ENCODE measurements at places on chromosomes 4 and X.

GRCh38 chr4:47075919-47076318, 44.6 kb downstream of the GABRB1 start:
- H3K4me3 ChIP-seq: no peak overlapping the region
- no peaks in the 10 kb centered on the region for H3K27me3 ChIP-seq
- DNase-seq: no peak
- peaks cover 22% of the 10 kb centered on the region for H3K4me1 ChIP-seq

DNA sequence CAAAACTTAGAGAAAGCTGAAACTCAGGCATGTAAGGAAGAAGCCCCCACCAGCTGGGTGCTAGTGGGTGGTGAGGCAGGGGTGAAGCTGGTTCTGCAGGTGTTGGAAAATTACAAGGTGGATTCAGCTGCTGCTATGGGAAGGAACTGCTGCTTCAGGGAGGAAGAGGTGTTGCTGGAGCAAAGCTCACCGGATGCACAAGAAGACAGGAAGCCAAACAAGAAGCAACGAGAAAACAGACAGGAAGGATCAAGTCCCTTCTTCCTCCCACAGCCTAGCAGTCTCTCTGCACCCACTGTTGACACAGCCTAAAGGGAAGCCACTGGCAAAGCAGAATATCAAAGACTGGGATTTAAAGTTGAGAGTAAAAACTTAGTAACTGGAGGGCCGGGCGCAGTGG, 100.2 kb upstream of the JADE1 start:
- H3K4me1 ChIP-seq: peaks cover 12% of the 10 kb centered on the region
- DNase-seq: no peak
- H3K36me3 ChIP-seq: no peaks in the 10 kb centered on the region

DNA sequence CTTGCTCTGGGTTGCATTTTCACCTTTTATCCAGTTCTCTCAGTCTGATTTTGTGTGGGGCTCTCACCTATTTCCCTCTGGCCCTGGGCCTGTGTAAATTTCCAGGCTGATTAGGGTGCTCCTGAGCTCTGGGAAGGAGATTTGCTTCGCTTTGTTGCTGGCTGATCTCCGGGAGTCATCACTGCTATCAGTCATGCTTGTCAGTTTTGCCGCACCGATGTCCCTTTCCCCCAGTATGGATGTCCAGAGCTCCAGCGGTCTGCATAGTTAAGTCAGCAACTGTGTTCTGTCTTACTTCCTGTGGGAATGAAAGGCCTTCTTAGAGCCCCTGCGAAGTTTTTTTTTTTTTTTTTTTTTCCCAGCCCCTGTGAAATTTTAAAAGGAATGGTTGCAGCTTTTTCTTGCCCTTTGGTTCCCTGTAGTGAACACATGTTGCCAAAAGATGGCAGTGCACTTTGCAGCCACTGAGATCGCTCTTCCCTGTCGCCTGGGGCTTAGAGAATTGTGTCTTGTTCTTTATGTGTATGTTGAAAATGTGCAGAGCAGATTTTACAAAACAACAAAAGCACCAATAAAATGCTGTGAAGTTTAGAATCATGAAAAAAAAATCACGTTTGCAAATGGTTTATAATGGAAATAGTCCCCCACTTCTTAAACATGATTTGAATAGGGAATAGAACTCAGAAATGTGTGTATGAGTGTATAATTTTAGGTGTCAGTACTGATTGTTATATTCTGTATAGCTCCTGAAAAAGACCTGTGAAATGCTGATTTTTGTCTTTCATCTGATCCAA, 109.1 kb upstream of the SLC4A4 start:
- no peaks in the 10 kb centered on the region for H3K36me3 ChIP-seq
- DNase-seq: no peak
- H3K27ac ChIP-seq: peak overlapping the region; percentile 5
- peaks cover 27% of the 10 kb centered on the region for H3K4me1 ChIP-seq

DNA sequence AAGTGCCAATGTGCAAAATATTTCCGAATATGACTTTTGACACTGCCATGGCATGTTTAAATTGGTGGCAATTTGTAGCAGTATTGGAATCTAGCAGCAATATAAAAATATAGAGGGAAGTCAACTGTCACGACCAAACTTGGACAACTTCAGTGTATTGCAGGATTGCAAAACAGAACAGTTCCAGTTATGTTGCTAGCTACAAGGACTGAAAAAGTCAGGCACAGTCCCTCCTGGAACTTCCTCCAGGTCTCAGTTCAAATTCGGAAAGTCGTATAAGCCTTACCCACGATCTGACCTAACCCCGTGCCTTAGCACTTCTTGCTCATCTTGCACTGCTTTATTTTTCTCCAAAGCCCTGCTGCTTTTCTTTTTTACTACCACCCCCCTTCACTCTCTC, 390.0 kb upstream of the GALNT7 start:
- no peak overlapping the region for H3K27ac ChIP-seq
- H3K27me3 ChIP-seq: peaks cover 6% of the 10 kb centered on the region
- H3K4me1 ChIP-seq: peaks cover 17% of the 10 kb centered on the region

DNA sequence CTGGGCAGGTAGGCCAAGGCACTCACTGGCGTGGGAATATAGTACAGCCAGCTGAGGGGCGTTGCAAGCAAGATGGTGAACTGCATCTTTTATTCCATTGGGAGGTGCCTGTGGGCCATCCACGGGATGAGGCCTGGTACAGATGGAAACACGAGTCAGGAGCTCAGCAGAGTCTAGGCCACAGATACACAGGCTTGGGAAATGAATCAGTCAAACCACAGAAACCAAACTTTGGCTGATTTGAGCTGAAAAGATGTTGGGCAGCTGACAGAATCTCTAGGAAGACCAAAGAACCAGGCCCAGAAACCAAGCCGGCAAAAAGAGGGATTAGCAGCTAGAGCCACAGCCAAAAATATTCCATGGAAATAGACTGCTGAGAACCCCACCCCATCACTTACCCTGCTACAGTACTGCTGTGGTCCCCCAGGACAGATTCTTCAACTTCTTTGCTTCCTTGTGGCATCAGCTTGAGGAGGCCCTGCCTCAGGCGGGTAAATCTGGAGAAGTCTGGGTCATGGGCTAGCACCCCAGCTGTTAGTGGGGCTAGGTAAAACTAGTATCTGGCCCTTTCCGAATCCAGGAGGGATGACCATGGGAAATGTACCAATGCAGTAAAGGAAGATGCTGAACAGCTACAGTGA, 75.4 kb downstream of the TMEM131L start:
- no peak overlapping the region for H3K4me3 ChIP-seq
- H3K27ac ChIP-seq: no peak overlapping the region
